ENCODE measurements at places on chromosomes 2 and 18.

DNA sequence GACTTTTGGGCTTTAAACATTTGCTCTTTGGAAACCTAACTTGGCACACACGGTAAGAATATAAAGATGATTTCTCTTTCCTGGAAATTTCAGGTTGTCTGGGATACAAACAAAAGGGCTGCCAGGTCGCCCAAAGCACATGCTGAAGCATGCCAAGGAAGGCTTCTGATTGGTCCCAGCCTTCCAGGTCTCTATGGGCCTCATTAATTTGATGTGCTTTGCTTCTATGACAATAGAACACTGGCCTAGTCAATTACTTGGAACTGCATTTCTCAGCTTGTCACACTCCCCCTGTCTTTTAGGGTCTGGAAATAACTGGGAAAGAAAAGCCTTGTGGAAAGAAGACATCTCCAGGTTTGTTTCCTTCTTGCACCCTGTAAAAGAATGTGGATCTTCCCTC, 228.9 kb downstream of the ADCYAP1 start:
- peak; percentile 31 for DNase-seq

- no peak for DNase-seq
Measured at GRCh38 chr2:96787411-96787810, 26.7 kb downstream of the CNNM4 start.

DNA sequence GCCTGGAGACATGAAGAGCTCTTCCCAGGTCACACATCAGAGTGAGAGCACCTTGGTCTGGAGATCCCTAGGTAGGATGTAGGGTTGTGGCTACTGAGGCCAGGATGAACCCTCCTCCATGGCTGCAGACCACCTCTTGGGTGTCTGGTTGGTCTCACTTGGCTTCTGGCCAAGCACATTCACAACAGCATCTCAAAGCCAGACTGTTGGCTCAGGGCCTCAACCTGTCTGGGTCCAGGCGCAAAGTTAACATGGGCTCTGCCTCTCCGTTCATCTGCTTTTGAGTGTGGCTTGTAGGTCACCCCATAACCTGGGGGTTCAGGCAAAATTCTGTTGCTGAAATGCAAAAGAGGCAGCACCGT, 40.1 kb downstream of the RHOB start:
- DNase-seq = no peak

DNA sequence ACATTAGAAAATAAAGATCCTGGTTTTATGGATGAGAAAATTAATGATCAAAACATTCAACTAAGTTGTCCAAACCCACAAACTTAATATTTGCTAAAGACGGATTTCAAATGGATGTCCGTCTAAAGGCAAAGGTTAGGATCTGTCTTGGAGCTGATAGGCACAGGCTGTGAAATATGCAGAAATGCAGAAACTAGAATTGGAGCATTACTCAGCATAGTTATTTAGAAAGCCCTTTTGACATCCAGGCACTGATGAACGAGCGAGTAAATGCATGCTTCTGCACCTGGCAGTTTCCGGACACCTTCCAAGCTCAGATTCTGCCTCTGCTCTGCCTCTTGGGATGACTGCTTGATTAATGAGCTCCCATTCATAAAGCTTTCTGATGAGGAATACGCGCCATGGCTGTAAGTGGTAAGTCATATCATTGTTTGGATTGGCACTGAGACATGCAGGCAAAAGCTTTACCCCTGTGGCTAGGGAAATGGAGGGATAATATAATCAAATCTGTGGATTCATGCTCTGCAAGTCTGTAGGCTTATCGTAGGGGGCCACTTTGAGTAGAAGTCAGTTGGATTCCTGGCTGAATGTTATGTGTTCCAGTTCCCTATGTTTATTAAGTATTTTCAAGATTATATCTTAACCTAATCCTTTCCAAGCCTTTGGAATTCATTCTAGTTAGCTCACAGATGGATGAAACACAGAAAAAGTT, 2176.3 kb upstream of the CELF4 start:
- peak; percentile 15 for DNase-seq

DNA sequence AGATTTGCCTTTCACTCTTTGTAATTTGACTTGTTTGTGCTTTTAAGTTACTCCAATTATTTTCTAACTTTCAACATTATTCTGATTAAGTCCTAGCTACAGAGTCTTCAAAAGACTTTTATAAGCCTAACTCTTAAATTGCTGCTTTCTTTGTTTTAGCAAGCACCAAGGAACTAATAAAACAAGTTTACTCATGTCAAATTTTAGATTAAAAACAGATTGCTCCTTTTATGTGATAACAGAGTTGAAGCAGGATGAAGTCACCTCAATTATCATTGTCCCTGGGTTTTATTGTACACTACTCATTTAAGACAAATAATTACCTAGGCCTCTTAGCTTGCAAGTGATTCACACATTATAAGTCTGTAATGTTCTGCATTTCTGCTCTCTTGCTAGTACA, 678.4 kb downstream of the ERBB4 start:
- no peak for DNase-seq

DNA sequence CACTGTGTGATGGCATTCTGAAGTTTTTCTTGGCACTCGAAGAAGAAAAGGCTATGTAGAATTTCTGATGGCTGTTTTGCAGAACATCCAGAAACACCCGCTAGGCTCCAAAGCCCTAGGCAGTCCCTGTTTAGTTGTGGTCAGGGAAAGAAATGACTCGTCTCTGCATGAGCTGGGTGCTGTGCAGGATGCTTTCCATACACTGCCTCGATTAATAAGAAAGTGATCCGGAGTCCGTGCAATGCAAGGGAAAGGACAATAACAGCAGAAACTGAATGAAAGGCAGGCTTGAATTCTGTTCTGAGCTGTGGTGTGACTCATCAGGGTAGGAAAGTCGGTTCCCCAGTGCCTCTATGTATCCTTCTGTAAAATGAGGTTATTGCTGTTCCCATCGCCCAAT, 18.7 kb downstream of the MAPRE3 start:
- DNase-seq = no peak

DNA sequence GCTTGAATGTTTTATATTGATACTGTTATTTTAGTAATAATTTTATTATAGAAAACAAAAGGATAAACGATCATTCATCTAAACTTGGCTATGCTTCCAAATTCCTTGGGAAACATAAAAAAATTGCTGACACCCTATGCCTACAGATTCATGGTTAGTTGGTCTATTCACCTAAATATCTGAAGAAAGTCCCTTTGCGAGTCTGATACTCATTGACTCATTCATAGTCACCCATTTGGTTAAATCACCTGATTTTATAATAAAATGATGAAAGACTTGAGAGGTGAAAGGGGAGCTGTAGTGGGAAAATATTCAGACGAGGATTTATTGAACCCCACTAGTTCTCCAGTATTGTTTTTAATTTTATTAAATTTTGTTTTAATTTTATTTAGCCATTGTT, 112.0 kb downstream of the PTPN4 start:
- DNase-seq = no peak

GRCh38 chr2:67515538-67515937, 118.4 kb downstream of the ETAA1 start:
- DNase-seq = no peak

DNA sequence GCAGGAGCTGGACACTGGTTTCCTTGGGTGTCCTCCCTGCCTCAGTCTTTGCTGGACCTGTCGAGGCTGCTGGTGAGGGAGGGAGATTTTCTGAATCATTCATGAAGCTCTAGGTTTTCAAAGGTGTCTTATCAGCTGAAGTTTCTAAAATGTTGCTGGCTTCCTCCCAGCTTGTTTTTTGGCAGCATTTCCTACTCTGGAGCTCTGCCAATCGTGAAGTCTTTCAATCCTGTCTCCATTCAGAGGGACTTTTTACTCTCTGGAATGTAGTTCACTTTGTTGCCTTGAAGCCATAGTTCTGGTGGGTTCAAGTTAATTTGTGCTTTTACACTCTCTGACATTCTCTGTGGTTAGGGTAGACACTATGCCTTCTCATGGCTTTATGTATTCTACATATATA, 23.9 kb downstream of the SNTG2 start:
- no peak for DNase-seq

DNA sequence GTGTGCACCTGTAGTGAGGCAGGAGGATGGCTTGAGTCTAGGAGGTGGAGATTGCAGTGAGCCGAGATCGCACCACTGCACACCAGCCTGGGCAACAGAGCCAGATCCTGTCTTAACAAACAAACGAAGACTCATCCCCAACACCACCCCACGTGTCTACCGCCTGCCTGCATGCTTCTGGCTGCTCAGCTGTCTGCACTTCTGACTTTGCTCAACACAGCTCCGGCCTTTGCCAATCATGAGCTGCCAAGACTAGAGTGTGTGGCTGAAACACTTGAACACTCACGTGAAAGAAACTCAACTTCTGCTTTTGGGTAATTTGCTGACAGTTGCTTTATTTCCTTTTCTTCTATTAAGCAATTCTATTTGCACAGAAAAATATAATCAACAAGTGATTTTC, 32.1 kb upstream of the SP3 start:
- peak; percentile 81 for DNase-seq

GRCh38 chr2:98378196-98378595, 31.9 kb downstream of the CNGA3 start:
- DNase-seq = no peak

- DNase-seq = no peak
Measured at GRCh38 chr18:34261865-34262780, 37.4 kb upstream of the NOL4 start.

DNA sequence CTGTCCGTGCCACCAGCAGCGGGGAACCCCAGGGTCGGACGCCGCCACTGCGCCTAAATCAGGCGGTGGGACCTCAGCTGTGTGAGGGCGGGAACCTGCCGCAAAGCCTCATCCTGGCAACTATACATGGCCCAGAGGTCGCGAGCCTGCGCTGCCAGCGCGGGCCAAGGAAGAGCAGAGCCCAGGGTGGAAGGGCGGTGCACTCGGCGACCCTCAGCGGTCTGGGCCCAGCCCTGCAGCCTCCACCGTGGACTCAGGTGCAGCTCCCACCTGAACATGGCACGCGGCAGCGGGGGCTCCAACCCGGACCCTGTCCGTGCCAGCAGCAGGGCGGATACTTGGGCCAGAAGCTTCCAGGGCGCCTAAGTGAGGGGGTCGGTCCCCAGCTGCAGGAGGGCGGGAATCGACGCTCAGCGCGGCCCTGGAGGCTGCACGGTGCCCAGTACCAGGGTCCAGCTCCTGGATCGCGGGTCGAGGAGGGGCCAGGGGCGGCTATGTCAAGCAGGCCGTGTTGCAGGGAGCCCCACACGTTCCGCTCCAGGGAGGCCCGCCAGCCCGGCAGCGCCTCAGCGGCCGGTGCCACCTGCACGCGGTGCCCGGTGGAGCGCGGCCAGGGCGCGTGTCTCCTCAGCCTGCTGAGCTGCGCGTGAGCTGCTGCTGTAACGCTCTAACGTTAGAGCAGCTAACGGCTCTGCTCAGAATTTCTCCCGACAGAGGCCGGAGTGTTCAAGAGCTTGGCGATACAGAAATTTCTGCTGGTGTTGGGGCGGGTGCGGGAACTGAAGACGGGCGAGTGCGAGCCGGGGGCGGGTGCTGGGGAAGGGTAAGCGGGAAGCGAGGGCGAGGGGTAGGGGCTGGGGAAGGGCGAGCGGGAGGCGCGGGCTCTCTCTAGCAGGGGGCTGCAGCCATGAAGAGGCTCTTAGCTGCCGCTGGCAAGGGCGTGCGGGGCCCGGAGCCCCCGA, at the start of gene ANKRD30B:
TSS of gene ANKRD30B (plus strand) at position 660 of the 962 bp plus-strand sequence. CDS start at position 908, 248 bp downstream.
- no peak for DNase-seq

DNA sequence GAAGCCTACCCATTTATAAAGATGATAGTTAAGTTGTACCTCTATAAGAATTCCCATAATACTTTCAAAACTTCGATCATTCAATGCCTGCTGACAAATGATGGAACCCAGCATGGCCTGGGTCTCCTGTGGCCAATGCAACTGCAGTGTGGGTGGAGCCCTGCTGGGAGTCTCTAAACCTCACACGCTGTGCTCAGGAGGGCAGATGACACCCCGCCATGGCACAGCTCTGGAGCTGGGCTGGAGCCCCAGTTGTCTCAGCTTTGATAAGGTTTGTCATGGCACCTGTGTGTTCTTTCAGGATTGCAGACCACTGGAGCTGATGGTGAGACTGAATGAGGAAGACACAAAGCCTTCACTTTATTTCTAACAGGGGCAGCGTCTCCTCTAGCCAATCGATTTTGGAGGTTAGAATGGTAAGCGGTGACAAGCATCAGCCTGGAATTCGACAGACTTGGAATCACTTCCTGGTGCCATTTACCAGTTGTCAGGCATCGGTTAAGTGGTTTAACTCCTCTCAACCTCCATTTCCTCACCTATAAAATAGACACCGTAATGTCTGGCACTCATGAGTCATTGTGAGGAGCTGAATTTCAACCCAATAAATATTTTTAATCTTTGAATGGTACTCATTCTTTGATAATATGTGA, 383.6 kb upstream of the SALL3 start:
- no peak for DNase-seq

DNA sequence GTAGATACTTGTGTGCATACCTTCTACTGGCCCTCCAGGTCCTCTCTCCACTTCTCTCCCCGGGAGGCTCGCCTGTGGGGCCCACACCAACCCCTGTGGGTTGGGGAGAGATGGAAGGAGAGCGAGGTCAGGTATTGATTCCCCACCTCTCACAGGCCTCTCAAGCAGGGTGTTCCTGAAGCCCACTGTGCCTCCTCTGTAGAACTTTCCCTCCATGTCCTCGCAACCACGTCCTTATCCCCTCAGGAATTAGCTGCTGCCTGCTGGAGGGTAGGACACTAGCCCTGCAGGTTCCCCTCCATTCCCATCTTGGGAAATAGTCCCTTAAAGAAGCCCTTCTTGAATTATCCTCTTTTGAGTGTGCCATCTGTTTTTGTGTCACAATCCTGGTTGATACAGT, 38.9 kb upstream of the KLF11 start:
- no peak for DNase-seq

- DNase-seq = no peak
Measured at GRCh38 chr2:105042189-105042588, 4.3 kb downstream of the MRPS9 start.

GRCh38 chr2:43068631-43069517, 157.5 kb downstream of the ZFP36L2 start:
- no peak for DNase-seq

GRCh38 chr2:171629113-171629512, 58.2 kb upstream of the DYNC1I2 start:
- no peak for DNase-seq

DNA sequence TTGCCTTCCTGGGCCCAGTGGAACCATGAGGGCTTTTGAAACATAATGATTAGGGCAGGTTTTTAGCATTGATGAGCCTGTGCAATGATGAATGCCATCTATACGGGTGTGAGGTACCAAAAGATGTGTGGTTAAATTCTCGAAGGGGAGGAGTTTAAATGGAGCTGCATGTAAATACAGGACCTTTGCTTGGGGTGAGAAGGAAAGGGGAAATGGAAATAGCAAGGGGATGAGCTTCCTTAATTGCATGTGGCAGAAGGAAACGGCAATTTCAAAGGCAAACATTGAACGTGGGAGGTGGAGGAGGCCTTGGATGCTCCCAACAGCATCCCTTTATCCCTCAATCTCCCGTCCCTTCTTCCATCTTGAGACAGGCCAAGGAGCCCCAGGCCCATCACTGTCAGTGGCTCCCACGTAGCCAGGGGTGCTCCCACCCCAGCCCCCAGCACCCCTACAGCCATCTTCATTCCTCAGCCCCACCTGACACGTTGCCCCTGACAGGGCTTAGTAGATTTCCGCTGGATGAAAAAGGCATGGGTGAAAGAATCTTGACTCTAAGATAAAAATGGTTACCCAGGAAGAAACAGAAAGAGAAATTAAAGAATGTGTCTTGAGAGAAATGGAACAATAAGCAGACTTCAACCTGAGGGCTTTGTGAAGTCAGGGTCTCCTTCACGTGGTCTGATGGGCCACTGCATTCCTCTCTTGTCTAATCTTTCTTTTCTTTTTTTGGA, 32.5 kb downstream of the INPP5D start:
- no peak for DNase-seq

GRCh38 chr18:23716966-23717365, 27.7 kb downstream of the LAMA3 start:
- DNase-seq = no peak

Data from femur (tissue), 1 donor.